ENCODE measurements at places on chromosomes 16 and 17.

- DNase-seq = no peak
Observed at GRCh38 chr17:1058423-1059130, 61.6 kb downstream of the TIMM22 start.

- DNase-seq = no peak
Observed at GRCh38 chr16:55588799-55589198, 22.3 kb downstream of the CAPNS2 start.

DNA sequence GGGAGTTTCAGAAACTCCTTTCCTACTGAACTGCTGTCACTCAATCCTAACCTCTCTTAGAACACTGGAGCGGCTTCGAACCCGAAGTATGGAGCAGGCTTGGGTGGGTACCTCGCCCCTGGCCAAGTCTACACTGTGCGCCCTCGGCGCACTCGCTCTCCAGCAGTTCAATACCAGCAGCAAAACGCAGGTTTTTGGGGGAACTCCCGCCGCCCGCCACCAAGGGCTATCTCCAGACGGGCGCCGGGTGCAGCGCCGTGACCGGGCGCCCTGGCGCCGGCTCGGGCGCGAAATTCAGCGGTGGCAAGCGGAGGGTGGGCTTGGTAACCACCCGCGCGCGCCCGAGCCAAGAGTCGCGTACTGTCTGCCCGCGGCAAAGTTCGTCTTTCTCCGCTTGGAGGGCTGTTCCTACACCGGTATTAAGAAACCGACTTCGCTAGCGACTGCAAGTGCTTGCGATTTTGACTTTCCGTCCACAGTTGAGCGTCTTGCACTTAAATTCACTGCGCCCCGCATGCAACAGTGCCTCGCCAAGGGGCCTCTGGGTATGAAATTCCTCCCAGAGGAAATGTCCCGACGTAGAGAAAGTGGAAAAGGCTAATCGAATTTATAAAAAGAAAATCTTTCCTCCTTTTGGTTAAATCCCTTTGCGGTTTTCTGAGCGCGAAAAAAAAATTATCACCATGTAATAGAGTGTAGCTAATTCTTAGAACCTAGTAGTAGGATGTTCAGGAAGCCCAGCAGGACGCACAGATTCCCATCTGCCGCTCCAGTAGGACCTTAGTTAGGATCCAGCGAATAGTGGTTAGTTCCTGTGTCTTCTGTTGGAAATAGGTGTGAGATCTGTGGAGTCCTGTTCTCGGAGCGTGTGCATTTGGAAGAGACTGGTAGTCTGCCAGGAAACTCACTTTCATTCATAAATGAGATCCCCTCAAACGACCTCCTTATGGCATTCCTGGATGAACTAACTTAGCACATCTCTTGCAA lies 5.0 kb upstream of the SALL1 start:
- DNase-seq = no peak

GRCh38 chr16:62077998-62078397 lies 41.8 kb upstream of the CDH8 start:
- no peak for DNase-seq

DNA sequence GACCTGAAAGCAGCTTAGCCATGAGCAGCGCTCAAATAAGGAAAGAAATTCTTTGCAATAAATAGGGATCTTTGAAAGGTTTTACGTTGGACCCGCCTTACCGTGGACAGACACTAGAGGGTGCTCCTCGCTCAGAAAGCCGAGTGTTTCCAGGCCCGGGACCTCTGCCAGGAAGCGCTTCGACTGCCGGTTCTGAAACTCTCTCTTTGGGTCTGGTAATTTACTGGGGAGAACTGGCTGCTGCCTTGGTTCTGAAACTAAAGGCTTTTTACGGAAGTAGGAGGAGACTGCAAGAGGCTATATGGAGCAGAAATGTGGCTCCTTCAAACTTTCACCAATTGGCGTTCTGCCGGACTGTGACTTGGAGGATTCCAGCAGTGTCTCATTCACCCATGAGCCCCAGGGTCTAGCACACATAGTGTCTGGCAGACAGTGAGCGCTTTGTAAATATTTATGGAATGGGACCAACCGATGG lies 45.6 kb upstream of the HOXB9 start:
- DNase-seq = peak; percentile 72

All from hippocampal formation (tissue), 2 donors.